ENCODE measurements at places on chromosomes 1 and 21.
A peak's percentile ranks its signal among the peaks of the same experiment; 100 is the strongest.

GRCh38 chr21:37233551-37234146 lies 33.5 kb downstream of the VPS26C start:
- no peak for DNase-seq

DNA sequence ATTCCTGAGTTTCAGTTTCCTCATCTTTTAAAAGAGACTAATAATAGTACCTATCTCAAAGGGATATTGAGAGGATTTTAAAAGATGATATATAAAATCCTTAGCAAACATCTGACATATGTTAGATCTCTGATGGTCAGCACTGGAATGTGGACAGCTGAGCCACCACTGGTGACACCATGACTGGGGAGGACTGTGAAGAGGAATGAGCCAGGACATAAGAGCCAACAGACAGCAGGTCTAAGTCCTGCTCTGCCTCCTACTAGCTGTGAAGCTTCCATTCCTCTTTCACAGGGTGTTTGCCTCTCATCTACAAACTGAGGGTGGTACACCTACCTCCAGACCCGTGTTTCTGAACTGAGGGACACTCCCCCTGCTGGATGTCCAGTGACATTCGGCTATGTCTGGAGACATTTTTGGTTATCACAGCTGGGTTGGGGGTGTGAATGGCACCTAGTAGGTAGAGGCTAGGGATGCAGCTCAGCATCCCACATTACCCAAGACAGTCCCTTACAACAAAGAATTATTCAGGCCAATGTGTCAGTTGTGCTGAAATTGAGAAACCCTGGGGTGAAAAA lies 109.1 kb upstream of the OLIG2 start:
- no peak for DNase-seq

DNA sequence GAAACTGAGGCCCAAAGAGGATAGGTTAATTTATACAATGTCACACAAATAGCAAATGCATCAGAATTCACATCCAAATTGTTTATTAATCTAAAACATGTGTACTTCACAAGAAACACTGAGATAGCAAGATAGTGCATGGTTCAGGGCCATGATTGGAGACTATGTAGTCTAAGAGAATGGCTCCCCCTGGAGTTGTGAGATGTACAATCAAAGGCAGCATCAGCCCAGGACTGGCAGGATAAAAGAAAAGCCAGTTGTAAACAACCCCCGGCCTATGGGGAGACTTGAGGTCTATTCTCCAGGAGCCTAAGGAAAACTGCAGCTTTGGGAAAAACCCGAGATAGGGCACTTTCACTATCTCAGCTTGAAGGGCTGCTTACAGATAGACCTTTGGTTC lies 511.0 kb downstream of the OMA1 start:
- DNase-seq, result no peak

GRCh38 chr1:108884968-108885367 lies 8.2 kb downstream of the GPSM2 start:
- no peak for DNase-seq

DNA sequence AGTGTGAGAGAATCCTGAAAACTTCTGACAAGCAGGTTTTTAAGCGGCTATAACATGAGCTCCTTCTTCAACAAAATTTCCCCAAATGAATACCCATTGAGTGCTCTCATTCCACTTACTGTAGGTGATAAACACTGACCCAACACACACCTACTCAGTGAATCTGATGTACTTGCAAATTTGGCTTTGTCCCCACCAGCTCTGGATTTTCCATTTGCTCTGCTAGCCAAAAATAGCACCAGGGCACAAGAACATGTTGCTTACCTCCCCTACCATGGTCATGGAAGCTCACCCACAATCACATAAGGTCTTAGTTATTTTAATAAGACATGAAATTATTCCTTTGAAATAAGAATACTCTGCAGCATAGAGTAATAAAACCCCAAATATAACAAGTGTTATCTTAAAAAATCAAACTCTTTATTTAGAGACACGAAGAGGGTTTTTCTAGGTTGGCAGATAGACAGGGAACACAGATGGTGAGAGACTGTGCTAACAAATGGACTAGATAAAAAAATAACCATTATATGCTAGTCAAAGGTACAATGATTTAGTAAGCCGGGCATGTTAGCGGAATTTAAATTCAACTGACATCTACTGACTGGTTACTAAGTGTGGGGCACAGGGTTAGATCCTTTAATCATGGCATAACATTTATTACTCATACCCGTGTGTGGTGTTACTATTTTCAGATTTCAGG lies 291.9 kb downstream of the KCNH1 start:
- DNase-seq, result no peak

- no peak for DNase-seq
Observed at GRCh38 chr1:27773826-27774445, 917 bp downstream of the STX12 start.

- DNase-seq, result no peak
Observed at GRCh38 chr1:46131712-46132528, 509 bp downstream of the PIK3R3 start.

GRCh38 chr1:55713516-55713915 lies 498.4 kb upstream of the USP24 start:
- no peak for DNase-seq

DNA sequence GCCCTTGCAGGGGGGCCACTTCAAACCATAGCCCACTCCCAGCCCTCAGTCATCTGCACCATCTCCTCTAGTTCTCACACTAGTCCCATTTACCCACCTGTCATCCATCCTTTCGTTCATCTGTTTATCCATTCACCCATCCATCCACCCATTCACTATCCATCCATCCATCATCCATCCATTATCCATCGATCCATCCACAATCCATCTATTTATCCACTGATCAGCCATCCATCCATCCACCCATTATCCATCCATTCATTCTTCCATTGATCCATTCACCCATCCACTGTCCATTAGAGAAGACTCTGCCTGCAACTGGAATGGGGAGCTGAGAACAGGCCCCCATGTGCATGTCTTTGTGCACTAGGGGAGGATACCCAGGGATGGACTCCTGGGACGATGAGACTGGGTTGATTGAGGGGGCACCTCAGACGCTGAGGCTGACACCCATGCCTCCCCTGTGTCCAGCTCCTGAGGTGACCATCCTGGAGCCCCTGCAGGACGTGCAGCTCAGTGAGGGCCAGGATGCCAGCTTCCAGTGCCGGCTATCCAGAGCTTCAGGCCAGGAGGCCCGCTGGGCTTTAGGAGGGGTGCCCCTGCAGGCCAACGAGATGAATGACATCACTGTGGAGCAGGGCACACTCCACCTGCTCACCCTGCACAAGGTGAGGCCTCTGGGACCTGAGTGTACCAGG lies 97.9 kb downstream of the TRIM11 start:
- DNase-seq, result no peak

GRCh38 chr1:7278045-7278444 lies 492.8 kb downstream of the CAMTA1 start:
- DNase-seq, result no peak

GRCh38 chr1:177569476-177569875 lies 398.7 kb downstream of the BRINP2 start:
- no peak for DNase-seq

DNA sequence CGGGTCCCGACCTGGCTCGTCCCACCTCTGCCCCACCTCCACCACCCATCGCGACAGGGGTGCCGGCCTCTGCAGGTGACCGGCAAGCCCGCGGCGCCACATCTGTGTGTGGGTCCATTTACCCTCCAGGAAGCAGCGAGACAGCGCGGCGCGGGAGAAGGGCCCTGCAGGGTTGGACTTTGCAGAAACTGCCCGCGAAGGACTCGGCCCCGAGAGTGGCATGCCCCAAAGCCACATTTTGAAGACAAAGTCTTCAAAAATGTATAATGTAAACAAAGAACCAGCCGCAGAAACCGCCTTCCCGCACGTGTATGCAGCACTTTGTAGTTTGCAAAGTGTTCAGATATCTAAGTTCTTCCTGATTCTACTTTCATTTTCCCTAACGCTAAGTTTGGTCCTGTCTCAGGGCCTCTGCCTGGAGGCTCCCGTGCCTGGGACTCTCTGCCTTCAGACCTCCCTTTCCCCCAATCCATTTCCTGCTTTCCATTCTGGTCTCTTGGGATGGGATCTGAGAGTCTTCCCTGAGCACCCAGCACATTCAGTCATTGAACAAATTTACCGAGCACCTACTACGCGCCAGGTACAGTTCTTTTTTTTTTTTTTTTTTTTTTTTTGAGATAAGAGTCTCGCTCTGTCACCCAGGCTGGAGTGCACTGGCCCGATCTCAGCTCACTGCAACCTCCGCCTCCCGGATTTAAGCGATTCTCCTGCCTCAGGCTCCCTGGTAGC lies 524 bp upstream of the TMCO4 start:
- DNase-seq, result peak; percentile 86

DNA sequence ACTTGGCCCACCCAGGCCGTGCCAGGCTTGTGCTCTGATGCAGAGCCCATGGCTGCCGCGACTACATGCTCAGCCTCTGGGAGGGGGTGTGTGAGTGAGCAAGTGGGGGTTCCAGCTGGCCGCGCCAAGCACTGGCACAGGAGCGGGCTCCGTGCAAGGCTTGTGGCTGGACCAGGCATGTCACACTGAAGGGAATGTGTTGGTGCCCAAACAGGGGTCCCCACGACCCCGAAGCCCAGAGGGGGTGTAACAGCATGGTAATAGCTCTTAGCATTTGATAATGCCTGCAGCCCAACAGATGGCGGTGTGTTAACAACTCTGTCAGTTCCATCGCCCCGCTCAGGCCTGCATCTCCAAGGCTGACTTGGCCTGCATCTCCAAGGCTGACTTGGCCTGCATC lies 38.3 kb upstream of the CD46 start:
- DNase-seq, result peak; percentile 81

- no peak for DNase-seq
Observed at GRCh38 chr21:45228171-45228641, 59.5 kb downstream of the POFUT2 start.

DNA sequence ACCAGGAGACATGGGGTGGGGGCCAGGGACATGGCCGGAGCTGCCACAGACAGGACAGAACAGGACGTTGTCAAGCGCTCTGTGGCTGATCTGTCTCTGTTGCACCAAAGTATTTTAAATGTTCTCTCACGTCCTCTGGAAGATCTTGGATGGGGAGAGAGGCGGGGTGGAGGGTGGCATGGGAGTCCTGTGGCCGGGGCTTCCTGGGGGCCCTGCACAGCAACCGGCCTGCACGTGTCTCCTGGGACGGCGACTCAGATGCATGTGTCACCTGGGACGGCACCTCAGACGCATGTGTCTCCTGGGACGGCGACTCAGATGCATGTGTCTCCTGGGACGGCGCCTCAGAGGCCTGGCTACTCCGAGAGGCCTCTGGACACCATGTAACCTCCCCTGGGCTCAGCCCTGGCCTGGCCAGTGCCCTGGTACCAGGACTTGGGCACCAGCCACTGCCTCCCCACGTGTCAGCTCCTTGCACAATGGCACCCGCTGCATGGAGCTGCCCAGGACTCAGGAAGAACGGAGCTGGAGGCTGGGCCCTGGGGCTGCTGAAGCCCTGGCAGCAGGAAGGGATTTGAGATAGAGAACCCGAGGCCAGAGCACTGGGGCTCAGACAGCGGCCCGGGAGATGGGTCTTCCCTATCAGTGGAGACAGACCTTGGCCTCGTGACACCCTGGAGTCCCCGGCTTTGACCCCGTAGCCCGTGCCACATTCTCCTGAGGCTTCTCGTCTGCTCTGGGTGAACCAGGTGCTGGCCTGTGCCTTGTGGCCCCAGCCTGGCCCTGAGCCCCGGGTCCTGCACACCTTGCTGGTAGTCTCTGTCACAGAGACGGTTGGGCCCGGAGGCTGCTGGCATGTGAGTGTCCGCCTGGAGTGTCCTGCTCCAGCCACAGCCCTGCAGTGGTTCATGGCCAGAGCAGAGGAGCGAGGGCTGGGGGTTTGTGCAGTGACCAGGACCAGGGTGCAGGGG lies 14.7 kb upstream of the SLC19A1 start:
- peak; percentile 83 for DNase-seq

GRCh38 chr1:24440436-24440835 lies 24.8 kb downstream of the NIPAL3 start:
- DNase-seq, result no peak

GRCh38 chr1:70764747-70765146 lies 282.9 kb downstream of the PTGER3 start:
- no peak for DNase-seq

DNA sequence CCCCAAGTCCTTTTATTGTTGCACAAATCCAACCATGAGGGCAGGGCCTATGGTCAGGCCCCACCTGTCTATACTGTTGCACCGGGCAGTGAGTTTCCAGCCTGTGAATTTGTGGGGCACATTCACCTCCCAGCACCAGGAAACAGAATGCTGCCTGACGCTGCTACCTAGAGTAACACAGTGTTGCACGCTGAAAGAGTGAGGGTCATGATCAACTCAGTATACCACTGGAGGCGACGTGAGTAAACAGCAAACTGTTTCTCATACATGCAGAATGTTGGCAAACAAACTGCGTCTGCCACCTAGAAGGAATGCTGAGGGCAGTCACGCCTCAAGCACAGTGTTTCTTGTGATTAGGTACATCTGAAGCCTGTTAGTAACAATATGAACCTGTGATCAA lies 13.4 kb upstream of the LRRC47 start:
- peak; percentile 56 for DNase-seq

- no peak for DNase-seq
Observed at GRCh38 chr1:22738069-22738435, 27.4 kb downstream of the EPHB2 start.

DNA sequence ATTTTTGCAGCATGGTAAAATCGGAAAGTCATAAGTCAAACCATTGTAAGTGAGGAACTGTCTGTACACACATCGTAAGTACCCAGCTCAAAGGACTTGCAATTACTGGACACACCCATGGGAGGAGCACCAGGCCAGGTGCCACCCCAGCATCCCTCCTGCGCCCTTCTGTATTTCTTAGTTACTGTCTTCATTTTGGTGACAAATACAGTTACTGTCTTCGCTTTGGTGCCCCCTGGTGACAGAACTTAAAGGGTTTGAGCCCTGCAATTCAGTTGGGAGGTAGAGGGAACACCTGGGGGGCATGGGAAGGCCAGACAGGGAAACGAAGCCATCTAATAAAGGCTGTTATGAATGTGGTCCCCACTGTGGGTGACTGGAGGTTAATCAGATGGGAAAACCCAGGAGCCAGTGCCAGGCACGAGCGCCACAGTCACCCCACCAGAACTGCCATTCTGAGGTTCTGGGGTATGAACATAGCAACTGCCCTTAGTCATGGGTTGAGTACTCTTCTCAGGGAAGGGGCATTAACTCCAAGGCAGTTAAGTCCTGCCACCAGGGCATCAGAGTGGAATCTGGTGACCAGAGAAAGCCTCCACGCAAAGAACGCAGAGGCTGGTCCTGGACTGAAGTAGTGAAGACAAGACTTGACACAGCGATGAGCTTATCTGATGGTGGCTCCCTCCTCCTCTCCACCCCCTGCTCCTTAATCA lies 612.9 kb downstream of the PTPRU start:
- DNase-seq, result no peak
